ENCODE measurements at places on chromosomes 7 and 10.

DNA sequence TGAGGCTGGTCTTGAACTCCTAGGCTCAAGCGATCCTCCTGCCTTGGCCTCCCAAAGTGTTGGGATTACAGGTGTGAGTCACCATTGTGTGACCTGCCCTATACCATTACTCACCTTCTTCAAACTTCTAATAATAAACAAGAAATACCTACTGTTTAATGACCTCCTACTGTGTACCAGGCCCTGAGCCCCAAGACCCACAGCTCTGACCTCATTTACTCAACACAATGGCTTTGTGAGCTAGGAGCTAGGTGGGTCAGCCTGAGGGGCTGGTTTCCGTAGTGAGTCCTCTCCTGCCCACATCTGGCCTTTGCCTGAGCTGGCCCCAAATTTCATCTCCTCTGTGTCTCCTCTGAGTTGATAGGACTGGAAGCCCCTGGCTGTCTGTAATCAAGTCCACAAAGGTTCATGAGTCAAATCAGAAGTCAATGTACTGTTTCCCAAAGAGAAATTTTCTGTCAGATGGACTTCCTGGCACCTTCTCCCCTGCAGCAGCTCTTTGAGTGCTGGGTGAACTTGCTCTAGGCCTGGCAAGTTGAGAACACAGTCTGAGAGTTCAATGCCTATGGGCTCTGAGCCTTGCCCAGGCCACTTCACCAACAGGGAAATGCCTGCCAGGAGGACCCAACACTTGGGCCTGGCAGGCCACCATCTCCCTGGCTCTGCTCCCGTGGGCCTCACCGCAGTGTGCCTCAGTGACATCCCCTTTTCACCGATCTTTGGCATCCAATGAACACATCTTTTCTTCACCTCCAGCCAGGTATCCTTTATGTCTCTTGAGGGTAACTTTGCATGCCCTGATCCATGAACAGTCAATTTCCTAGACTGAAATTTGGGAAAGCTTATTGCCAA lies 24.0 kb downstream of the NEURL1 start:
- H3K27me3 ChIP-seq, result peaks cover 14% of the 10 kb centered on the region
- peaks cover 5% of the 10 kb centered on the region for H3K4me1 ChIP-seq
- H3K4me3 ChIP-seq, result no peak overlapping the region
- no peak for DNase-seq

- no peak overlapping the region for H3K4me3 ChIP-seq
- no peak for DNase-seq
- H3K27ac ChIP-seq, result no peak overlapping the region
- H3K27me3 ChIP-seq, result no peaks in the 10 kb centered on the region
These were observed 124.0 kb upstream of the SAMD8 start for GRCh38 chr10:74987339-74988053.

GRCh38 chr10:124213899-124214510 lies 120.6 kb upstream of the CHST15 start:
- no peaks in the 10 kb centered on the region for H3K36me3 ChIP-seq
- H3K27ac ChIP-seq, result no peak overlapping the region

DNA sequence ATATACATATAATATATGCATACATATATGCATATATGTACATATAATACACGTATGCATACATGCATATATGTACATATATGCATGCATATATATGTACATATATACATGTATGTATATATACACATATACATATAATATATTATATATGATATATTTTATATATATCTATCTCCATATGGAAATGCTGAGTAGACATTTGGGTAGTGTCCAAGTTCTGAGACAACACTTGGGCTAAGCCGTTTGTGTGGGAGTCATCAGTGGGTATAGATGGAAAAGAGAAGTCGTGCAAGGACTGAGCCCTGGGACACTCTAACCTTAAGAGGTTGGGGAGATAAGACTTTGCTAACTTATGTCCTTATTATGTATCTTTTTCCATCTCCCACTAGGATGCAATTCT lies 165.2 kb upstream of the PODXL start:
- H3K4me3 ChIP-seq, result no peak overlapping the region
- no peak for DNase-seq
- H3K27me3 ChIP-seq, result peaks cover 51% of the 10 kb centered on the region
- no peak overlapping the region for H3K27ac ChIP-seq
- H3K36me3 ChIP-seq, result peaks cover 2% of the 10 kb centered on the region

GRCh38 chr10:78382772-78383171 lies 349.1 kb downstream of the RPS24 start:
- no peak for DNase-seq
- H3K27me3 ChIP-seq, result peaks cover 53% of the 10 kb centered on the region
- no peaks in the 10 kb centered on the region for H3K36me3 ChIP-seq
- peaks cover 2% of the 10 kb centered on the region for H3K4me1 ChIP-seq
- no peak overlapping the region for H3K4me3 ChIP-seq

DNA sequence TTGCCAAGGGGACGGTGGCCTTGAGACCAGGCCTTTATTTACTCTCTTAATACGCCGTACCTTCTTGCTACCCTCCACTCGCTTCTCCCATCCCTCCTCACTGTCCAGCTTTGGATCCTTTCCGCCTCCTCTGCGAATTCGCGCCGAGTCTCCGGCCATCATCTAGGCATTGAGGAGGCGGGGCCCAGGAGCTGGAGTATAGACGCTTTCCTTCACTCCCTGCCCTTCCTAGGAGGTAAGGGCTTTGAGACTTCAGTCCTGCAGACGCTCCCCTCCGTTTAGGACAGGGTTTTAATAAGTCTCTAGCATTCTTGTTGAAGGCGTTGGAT lies 538 bp downstream of the TFAM start:
- H3K36me3 ChIP-seq, result peaks cover 4% of the 10 kb centered on the region
- peak overlapping the region; percentile 97 for H3K4me3 ChIP-seq
- peaks cover 28% of the 10 kb centered on the region for H3K4me1 ChIP-seq
- H3K27me3 ChIP-seq, result no peaks in the 10 kb centered on the region

DNA sequence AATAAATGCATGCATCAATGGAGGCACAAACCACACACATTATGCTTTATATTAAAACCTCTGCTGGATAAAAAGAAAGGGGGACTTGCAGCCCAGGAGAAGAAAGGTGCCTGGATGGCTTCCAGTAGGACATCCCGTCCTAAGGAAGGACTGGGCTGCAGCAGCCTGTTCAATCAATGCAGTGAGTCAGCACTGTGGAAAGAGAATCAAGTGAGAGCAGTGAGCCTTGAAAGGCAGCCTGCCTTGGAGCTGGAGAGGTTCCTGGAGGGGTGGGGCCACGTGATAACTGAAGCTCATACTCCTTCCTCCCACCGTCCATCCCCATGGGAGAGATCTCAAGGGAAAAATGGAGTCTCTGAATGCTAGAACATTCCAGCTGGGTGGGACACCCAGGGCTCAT lies 501.2 kb downstream of the ADRA2A start:
- no peaks in the 10 kb centered on the region for H3K4me1 ChIP-seq
- no peak for DNase-seq
- H3K27ac ChIP-seq, result no peak overlapping the region
- H3K36me3 ChIP-seq, result no peaks in the 10 kb centered on the region

DNA sequence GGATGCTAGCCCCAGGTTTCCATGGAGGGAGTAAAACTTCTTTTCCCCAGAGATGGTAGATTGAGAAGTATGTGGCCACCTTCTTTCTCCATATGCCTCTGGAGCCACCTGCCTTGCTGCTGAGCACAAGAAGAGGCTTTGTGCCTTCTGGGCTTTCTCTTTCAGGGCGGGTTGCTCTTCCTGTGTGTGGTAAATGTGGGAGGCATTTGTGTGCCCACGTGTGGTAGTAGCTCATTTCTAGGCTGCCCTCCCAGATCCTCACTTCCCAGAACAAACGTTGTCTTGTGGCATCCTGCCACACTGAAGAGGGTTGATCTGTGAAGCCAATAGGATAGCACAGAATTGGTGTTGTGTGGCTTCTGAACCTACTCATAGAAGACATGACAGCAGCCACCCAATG lies 342.0 kb upstream of the PODXL start:
- DNase-seq, result no peak
- H3K27ac ChIP-seq, result no peak overlapping the region
- H3K27me3 ChIP-seq, result peaks cover 29% of the 10 kb centered on the region
- H3K36me3 ChIP-seq, result no peaks in the 10 kb centered on the region
- H3K4me1 ChIP-seq, result no peaks in the 10 kb centered on the region

GRCh38 chr10:14798636-14799035 lies 23.9 kb upstream of the FAM107B start:
- no peak for DNase-seq
- peaks cover 11% of the 10 kb centered on the region for H3K27me3 ChIP-seq
- H3K36me3 ChIP-seq, result no peaks in the 10 kb centered on the region
- H3K4me1 ChIP-seq, result no peaks in the 10 kb centered on the region
- no peak overlapping the region for H3K27ac ChIP-seq
- H3K4me3 ChIP-seq, result no peak overlapping the region

DNA sequence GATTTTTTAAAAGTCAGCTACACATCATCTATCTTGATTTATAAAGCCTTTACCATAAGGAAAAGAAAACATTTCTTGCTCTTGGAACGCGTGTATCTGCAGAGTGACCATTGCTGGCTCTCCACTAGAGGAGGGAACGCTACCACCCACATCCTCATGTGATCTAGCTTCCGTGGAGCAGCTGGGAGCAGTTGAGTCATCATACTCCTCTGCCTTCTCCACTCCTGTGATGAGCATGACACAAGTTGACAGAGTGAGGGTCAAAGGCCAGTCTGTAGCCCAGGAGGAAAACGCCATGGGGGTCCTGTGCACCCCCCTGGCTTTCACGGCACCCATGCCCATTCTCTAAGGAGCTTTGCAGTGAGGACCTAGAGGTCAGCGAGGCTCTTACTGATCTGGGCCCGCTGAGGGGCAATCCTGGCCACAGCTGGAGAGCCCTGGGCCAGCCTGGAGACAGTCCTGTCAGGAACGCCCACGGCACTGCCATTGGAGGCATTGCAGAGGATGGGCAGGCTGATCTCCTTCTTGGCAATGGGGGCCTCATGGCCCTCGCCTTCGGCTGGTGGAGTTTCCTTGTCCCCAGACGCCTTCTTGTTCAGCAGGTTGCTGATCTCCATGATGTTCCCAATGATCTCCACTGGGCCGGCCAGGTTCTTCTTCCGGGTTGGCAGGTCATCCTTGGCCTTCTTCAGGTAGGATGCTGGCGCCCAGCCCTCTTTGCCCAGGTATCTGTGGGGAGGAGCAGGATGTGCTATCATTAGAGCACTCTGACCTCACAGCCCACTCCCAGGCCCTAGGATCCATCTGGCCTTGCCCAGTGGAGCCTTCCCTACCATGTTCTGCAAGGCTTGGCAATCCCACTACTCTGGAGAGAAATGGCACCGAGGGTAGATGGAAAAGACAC lies 119.2 kb downstream of the NEURL1 start:
- no peaks in the 10 kb centered on the region for H3K27me3 ChIP-seq
- H3K4me1 ChIP-seq, result peaks cover 5% of the 10 kb centered on the region
- no peak overlapping the region for H3K27ac ChIP-seq
- H3K36me3 ChIP-seq, result no peaks in the 10 kb centered on the region
- DNase-seq, result no peak

- no peaks in the 10 kb centered on the region for H3K36me3 ChIP-seq
- DNase-seq, result no peak
- H3K27ac ChIP-seq, result peak overlapping the region; percentile 98
These were observed 25.2 kb upstream of the ITGB1 start for GRCh38 chr10:32982911-32983909.

- H3K27me3 ChIP-seq, result no peaks in the 10 kb centered on the region
- no peak overlapping the region for H3K4me3 ChIP-seq
- H3K36me3 ChIP-seq, result no peaks in the 10 kb centered on the region
- H3K4me1 ChIP-seq, result peaks cover 3% of the 10 kb centered on the region
- DNase-seq, result no peak
- no peak overlapping the region for H3K27ac ChIP-seq
These were observed 9.0 kb upstream of the PIP4K2A start for GRCh38 chr10:22723343-22723779.

DNA sequence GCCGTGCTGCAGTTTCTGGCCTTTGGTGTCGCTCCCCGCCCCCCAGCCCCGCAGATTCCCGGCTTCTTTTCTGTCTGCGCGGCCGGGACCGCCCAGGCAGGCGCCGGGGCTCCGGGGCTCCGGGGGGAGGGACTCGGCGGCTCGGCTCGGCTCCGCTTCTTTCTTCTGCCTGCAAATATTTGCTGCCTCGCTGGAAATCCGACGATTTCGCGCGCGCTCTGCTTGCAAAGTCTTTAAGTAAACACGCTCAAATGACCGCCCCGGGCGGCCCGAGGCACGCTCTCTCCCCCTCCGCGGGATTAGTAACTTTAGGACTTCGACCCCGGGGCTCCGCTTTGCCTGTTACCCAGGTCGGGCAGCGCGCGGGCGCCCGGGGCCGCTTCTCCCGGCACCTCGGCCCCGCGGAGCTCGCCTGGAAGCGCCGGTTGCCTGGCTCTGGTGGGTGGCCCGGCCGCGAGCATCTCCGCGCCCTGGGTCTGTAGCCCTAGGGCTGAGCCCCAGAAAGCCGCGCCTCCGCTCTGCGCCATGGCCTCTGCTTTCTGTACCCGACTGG lies 3.9 kb upstream of the GATA3 start:
- peak overlapping the region; percentile 84 for H3K4me3 ChIP-seq
- H3K27ac ChIP-seq, result peak overlapping the region; percentile 76
- DNase-seq, result no peak
- peaks cover 51% of the 10 kb centered on the region for H3K4me1 ChIP-seq
- H3K27me3 ChIP-seq, result peaks cover 51% of the 10 kb centered on the region

DNA sequence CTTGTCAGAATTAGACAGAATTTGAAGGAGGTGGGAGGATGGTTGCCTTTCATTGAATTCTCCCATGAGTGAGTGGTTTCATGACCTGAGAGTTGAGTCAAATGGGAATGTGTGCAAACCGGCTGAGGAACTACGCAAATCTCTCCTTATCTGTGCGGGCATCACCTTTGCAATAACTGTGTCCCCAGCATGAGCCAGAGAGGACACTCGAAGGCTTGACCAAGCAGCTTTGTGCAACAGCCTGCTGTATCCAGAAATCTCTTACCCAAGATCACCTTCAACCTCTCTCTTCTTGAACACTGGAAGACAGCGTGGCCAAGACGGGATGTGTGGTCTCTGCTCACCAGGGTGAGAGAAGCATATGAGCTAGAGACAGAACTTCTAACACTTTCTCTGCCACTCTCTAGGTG lies 93.8 kb upstream of the IKZF1 start:
- no peak for DNase-seq
- peaks cover 83% of the 10 kb centered on the region for H3K4me1 ChIP-seq
- H3K36me3 ChIP-seq, result no peaks in the 10 kb centered on the region
- no peaks in the 10 kb centered on the region for H3K27me3 ChIP-seq
- H3K4me3 ChIP-seq, result no peak overlapping the region

DNA sequence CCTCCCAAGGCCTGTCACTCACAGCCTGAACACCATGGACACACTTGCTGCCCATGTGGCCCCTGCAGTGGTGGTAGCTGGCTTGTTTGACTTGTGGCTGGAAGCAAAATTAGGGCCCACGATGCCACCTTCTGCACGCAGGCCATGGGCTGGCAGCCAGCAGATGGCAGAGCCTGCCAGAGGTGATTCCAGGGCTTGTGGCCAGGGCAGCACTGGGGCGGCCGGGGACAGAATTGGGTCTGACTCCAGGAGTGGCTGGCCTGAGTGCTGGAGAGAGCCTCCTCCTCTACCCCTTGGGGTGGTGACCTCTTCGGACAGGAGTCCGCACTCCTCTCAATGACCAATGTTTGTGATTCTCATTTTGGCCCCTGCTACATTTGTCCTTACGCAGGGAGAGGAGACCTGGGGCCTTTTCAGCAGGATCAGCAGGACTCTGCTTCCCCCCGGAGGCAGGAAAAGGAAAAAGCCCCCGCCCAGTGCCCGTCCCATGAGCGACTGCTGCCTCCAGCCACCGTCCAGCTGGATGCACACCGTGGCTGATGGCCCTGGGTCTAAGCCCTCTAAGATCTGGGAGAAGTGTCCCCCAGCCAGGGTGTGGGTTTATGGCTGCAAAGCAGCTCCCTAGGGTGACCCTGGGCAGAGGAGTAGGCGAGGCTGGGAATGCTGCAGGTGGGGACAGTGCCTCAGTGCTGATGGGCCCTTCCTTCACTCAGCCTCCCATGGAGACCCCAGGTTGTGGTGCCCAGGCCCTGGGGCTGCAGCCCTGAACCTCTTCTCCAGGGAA lies 26.5 kb downstream of the DNAJB12 start:
- no peak for DNase-seq
- H3K4me3 ChIP-seq, result peak overlapping the region; percentile 15
- no peaks in the 10 kb centered on the region for H3K27me3 ChIP-seq
- H3K36me3 ChIP-seq, result no peaks in the 10 kb centered on the region
- H3K27ac ChIP-seq, result peak overlapping the region; percentile 90
- peaks cover 41% of the 10 kb centered on the region for H3K4me1 ChIP-seq

Measured in T-helper 17 cell (primary cell).